Islet precursor cell (in vitro differentiated cells): ENCODE measurements at places on chromosomes 4 and X.

DNA sequence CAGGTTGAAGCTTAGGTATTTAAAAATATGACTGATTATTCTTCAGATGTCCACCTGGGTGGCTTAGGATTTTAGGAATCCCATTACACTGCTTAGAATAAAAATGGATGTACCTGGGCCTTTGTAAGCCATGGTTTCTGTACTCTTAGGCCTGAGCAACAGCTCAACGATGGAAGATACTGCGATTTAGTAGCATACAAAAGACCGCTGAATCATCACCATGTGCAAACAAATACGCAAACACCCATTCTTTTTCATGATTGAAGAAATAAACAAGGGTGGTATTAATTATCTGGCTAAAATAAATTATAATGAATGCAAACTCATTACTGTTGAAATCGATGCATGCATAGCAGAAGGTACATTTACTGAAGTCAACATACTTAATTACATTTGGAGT, 188.9 kb downstream of the ZNF330 start:
- DNase-seq, result no peak

- no peak for DNase-seq
Observed at GRCh38 chr4:62133101-62133897, 933.2 kb downstream of the ADGRL3 start.

GRCh38 chrX:47373198-47373597, 2.8 kb downstream of the ZNF157 start:
- no peak for DNase-seq

DNA sequence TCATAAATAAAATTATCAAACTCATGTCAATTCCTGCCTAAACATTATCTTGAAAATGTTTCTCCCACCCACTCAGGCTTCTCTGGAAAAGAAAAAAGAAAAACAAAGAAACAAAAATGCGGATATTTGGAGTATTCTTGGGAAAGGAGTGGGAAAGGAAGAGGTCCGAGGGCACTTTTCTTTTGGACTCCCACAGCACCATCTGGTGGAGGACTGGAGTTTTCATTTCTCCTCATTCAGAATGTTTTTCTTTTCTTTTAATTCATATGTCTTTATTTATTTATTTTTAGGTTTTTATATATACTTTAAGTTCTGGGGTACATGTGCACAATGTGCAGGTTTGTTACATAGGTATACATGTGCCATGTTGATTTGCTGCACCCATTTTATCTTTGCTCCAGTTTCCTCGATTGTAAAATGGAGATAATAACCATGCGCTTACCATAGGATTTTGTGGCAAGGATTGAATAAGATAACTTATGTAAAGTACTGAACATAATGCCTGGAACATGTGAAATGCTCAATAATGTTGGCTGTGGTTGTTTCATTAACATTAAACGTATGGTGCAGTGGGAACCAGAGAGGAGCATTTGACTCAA, 8.0 kb upstream of the KCNE5 start:
- no peak for DNase-seq

DNA sequence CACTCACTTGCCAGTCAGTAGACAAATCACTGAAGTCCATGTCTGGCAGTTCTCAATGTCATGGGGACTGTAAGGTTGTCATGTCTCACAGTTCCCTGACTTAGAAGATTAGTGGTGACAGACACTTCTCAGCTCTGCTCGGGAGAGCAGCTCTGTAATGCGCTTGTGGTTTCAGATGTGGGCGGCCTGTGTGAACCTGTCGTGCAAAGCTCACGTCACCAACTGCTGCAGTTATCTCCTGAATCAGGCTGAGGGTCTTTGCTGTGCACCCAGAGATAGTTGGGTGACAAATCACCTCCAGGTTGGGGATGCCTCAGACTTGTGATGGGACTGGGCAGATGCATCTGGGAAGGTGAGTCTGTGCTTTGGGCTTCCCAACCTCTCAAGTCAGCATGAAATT, at the start of gene IL9R:
IL9R (plus strand) TSS at position 261 of the 400 bp plus-strand sequence; CDS start at position 325, 64 bp downstream.
- DNase-seq, result no peak

DNA sequence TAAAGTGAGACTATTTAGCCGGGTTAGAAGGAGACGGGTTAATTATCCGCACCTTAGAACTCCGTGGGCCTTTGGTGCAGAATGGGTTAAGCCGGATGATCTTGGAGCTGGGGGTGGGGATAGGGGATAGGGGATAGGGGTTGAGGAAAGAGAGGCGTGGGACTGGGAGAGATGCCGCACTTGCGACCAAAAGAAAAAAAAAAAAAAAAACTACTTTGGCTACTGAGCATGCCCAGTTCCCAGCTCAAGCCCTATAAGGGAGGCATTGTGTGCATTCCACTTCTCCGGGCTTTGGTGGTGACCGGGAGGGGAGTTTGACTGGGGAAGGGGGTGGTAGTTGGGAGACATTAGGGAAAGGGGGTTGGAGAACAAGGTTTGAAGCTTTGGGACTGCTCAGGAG, at the start of gene SLITRK4:
SLITRK4 (minus strand) TSS at position 187 of the 400 bp plus-strand sequence. CDS start 4,993 bp downstream, outside the sequence.
- peak; percentile 75 for DNase-seq

DNA sequence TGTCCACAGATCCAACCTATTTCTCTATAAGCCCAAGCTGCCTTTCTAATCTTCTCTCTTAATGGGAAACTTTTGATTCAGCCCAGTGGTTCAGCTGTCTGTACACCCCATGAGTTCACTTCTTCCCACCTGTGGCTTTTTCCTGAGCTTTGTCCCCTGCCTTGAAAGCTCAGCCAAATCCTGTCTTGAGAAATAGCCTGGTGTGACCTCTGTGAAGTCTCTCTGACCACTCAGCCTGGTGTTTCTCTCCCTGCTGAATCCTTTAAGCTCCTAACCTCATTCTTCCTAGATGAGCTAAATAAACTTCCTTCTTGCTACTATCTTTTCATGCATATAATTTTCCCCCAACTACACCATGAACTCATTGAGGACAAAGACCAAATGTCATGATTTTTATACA, 15.2 kb upstream of the HERC5 start:
- no peak for DNase-seq

GRCh38 chr4:138199568-138200235, 42.4 kb downstream of the SLC7A11 start:
- peak; percentile 67 for DNase-seq

GRCh38 chr4:137861682-137862081, 329.4 kb upstream of the PCDH18 start:
- DNase-seq, result no peak

GRCh38 chr4:38230121-38230801, 270.1 kb downstream of the PTTG2 start:
- peak; percentile 76 for DNase-seq

GRCh38 chr4:7967501-7968261, 28.0 kb upstream of the AFAP1 start:
- peak; percentile 54 for DNase-seq

- DNase-seq, result no peak
Observed at GRCh38 chr4:70522626-70523025, 4.3 kb downstream of the AMTN start.

DNA sequence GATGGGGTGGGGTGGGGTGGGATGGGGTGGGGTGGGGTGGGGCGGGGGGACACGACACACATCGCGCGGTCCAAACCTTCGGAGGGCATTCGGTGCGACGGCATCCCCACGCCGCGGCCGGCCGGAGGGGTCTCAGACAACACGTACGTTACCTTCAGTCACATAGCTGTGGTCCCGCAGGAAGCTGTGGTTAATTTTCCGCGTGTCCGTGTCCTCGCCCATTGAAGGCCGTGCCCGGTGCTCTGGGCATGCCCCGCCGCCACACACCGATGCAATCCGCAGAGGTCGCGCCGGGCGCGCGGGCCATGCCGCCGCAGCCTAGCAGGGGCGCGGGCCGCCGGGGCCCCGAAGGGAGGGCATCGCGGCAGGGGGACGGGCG, 417 bp downstream of the PPP2R2C start:
- peak; percentile 43 for DNase-seq

DNA sequence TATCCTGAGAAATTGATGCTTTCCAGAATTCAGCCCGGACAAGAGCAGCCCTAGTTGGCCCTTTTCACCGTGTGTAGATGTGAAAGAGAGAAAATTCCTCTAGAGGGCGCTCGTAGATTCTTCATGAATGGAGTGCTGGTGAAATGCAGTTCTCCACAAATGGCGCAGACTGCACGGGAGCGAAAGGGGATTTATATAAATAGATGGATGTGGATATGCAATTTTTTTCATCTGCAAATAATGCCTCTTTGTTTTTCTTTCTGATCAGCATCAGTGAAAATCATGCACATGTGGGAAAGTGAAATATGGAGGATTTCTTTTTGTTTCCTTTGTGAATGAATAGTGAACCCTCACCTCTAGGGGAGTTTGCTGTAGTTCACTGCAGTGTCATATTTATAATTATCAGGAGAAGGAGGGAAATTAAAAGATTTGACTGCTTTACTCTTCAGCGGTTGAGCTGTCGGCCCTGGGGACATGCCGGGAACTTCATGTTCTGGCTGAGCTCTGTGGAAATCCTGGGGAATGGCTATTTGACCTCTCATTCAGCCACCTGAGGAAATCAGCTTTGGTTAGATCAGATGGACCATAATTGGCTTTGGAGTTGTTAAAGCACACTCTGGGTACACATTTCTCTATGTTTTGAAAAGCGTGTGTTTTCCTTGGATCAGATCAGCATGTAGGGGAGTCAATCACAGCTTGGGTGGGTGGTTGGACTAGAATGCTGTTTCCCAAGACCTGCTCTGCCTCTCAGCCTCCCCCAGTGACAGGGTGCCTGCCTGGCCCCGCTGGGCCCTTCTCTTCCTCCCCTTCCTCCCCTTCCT, 115.0 kb upstream of the SHISA3 start:
- peak; percentile 76 for DNase-seq

GRCh38 chrX:9923357-9923756, 43.8 kb upstream of the CLDN34 start:
- DNase-seq, result peak; percentile 74

DNA sequence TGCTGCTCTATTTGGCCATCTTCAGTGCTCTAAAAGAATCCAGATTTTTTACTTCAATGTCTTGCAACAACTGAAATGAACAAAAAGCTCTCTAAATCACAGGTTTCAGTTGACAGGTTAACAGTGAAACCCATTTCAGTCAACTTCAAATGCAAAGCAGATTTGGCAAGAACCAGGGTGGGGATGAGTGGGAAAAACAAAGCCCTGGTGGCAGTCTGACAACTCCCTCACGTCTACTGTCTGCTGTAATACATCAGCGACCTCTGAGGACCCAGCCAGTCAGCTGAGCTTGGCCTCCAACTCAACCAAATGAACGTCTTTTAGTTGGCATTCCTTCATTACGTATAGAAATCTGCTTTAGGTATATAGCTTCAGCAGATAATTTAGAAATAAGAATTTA, 95.8 kb downstream of the COL25A1 start:
- no peak for DNase-seq

DNA sequence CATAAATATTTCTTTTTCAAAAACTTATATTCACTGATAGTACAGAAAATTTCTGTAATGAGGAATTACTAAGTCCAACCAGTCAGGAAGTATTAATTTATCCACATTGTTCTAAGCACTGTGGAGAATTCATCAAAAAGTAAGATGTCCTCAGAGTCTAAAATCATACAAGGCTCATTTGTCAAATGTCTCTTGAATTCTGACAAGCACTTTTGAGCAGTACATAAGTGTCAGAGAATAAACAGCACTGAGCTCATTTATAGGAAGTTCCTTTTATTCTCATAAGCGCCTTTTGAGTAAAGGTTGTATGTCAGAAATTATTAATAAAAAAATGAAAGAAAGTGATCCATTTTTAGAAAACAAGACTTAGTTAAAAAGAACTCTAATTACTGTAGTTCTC, 523.2 kb upstream of the EPHA5 start:
- DNase-seq, result no peak

DNA sequence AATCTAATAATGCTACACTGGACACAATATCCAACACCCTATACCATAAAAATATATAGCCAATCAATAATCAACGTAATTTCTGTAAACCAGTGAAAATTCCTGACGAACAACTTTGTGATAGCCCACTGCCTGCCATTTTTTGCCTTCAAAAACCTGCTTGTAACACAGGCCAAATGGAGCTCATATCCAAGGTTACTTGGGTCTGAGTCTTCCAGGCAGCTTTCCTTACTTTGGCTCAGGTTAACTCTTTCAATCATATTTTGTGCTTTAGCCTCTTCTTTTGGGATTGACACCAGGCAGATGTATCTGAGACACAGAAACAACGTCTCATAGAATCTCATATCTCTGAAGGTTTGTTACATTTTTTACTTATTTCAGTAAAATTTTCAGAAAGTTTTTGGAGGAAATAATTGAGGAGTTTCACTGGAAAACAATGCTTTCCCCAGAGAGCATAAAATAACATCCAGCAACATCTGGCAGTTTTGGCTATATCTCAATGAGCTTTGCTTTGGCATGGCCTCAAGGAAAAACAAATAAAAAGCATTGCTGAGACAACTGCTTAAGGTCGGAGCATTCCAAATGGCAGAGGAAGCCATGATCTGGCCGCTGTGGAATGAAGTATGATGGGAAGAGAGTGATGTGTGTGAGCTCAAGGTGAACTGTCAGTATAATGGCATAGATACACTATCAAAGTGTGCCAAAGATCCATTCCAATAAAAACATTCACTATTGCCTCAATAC, 162.9 kb upstream of the SPIN4 start:
- no peak for DNase-seq
